ENCODE measurements at places on chromosomes 2 and 18. TPM values are rescaled to one million over a fixed set of nuclear protein-coding genes. Genes with fewer than 3 reads are reported as not detected.

DNA sequence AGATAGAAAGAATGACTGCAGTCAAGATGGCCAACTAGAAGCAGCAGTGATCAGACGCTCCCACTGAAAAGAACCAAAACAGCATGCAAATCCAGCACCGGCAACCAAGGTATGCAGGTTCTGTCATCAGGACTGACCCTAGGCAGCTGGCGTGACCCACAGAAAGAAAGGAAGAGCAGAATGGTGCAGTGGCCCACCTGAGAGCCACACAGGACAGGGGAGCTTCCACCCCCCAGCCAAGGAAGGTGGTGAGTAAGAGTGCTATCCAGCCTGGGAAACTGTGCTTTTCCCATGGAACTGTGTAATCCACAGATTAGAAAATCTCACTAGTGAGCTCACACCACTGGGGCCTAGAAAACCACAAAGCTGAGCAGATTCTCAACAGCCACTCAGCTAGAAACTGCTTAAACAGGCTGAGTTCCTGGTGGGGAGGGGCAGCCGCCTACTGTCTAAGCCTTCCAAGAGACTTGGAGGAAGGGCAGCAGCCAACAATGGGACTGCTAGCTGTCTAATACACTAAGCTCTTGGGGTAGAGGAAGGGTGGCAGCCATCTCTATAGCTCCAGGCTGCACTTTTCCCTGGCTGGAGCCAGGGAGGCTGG lies 127.9 kb downstream of the EVA1A start:
- DNase-seq = no peak

DNA sequence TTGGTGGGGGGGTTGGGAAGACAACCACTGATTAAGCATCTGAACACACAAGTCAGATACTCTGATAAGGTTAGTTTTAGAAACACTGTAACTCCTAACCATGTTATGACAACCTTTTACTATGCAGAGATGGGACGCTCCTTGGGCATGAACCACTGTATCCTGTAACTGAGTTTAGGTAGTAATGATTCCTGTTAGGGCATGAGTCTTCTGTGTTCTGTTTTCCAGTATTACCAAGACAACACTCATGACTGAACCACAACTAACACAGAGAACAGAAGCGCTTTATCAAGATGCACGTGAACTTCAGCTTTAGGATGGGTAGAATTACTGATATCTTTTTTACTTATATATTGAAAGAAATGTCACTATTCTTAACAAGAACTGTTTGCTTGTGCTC lies 14.1 kb upstream of the CREB1 start:
- no peak for DNase-seq

- no peak for DNase-seq
Measured at GRCh38 chr2:888211-888801, 62.3 kb upstream of the SNTG2 start.

DNA sequence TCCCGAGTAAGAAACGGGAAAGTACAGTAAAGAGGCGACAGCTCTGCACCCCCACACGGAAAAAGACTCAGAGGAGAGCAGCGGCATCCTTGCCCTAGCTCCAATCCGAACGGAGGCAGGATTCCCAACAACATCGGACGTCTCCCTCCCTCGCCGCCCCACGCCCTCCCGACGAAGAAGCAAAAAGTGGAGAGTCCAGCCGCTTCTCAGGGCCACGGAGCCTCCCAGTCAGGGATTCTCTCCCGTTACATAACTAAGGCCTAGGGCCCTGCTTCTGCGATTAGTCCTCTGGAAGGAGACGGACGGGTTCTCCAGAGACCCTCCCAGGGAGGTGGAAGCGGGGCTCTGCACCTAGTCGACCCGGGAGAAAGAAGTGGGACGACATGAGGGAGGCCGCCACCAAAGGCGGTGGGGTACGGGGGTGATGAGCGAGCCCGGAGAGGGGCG lies 587 bp downstream of the SUMO1 start:
- peak; percentile 18 for DNase-seq

GRCh38 chr18:46199515-46200147 lies 95.4 kb downstream of the HAUS1 start:
- DNase-seq = no peak

- DNase-seq = no peak
Measured at GRCh38 chr2:196413821-196414274, 225.7 kb upstream of the CCDC150 start.

DNA sequence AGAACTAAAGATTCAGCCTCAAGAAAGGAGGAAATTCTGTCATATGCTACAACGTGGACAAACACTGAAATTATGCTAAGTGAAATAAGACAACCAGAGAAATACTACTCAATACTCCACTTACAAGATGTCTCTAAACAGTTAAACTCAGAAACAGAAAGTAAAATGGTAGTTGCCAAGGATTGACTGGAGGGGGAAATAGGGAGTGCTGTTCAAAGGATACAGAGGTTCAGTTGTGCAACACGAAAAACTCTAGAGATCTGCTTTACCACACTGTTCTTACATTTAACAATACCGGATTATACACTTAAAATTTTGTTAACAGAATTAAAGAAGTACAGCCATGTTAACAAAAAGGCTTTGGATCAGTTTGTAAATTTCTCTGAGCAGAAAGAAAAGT lies 39.8 kb upstream of the C2orf15 start:
- DNase-seq = no peak

DNA sequence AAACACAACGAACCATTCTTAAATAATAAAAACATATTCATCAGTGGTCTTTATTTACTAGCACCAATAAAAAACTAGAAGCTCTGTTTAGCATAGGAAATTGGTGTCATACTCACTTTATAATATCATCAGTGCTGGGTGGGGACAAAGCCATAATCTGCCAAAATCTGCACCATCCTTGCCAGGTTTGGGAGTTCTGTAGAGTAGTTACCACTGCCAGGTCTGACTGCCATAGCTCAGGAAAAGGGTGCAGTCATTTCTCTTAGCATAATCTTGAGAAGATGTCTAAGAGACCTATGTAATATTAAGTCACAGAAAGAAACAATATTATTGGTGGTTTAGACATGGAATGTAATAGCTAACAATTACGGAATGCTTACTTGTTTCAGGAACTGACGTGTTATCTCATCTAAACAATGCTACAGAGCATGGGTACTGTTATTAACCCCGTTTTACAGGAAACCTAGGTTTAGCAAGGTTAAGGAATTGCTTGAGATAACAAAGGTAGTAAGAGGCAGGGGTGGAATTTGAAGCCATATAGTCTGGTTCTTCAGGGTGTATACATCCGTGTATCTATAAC lies 1.6 kb upstream of the MARCHF7 start:
- no peak for DNase-seq

NMS gene
- not detected for total RNA-seq

ELAC1 gene
- 5.2 TPM for total RNA-seq

SOX11 gene
- total RNA-seq = 0.93 TPM

ZFP36L2 gene
- total RNA-seq = 48.5 TPM

CBLN2 gene
- total RNA-seq = not detected

NFATC1 gene
- total RNA-seq = 18.3 TPM

CCDC74B gene
- total RNA-seq = 0.44 TPM

AFF3 gene
- 8.0 TPM for total RNA-seq

RND3 gene
- total RNA-seq = 26.9 TPM

EML6 gene
- 0.77 TPM for total RNA-seq

Measured in left ventricle myocardium inferior (tissue), 1 donor.